ENCODE measurements at places on chromosomes 5 and 9. TPM values are rescaled to one million over a fixed set of nuclear protein-coding genes. Genes with fewer than 3 reads are reported as not detected.

- DNase-seq, result no peak
Measured at GRCh38 chr5:167245868-167246267, 1045.6 kb upstream of the WWC1 start.

DNA sequence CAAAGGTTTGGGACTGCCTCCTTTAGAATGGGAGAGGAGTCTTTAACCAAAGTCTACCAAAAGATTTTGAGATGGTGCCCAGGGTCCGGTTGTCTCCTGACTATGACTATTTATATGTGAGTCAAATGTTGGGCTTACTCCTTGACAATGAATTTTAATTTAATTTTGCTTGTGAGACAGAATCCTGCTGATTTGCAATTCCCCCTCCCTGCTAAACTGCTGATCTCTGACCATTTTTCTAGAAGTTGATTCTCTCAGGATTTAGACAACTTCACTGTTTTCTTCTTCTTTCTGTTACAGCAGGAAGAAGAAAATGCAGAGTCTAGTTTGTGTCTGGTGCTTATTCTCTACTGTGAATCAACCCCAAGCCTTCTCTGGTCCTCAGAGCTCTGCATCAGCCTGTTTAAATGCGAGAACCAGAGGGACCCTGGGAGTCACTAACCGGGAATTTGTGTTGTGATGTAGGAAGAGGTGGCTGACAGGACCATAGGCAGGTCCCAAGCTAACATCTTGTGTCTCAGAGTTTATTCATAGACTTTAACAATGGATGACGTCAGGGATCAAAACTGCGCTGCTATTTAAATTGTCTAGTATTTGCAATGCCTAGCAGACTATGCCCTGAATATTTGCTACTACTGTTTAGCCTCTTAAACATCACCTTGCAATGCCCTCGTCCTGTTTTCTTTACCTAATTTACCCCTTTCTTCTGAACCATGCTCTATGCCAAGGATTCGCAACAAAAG lies 124.0 kb upstream of the TAF11L2 start:
- DNase-seq, result no peak

- DNase-seq, result no peak
Measured at GRCh38 chr9:36396985-36397384, 3.1 kb downstream of the RNF38 start.

DNA sequence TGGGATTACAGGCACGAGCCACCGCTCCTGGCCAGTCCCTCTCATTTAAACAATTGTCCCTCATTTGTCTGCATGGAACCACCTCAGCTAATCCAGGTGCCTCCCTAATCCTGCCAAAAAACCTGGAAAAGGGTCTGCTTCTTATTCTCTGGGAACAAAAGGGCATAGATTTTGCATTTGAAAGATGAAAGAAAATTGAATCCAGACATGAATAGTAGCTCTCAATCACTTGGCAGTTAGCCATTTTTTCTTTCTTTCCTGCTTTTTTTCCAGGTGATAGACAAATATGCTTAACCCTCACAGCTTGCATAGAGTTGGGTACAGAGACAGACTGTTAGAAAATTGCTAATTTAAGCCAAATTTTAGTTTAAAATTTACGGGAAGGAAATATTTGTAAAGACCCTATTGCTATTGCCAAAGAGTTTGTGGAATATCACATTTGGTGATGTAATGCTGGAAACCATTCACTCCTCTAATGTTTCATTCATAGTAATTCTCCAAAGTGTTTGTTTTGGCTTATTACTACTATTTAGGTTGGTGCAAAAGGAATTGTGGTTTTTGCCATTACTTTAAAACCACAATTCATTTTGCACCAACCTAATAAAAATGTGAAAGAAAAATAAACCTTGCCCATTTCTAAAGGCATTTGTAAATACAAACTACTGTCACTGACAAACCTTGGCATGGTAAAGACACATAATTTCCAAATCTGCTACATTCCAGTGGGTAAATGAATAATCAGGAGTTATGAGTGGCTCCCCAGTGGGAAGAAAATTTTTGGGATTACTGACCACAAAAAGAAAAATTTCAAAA lies 80.5 kb upstream of the JAK2 start:
- no peak for DNase-seq

GRCh38 chr5:116142495-116142894 lies 57.7 kb downstream of the COMMD10 start:
- no peak for DNase-seq

DNA sequence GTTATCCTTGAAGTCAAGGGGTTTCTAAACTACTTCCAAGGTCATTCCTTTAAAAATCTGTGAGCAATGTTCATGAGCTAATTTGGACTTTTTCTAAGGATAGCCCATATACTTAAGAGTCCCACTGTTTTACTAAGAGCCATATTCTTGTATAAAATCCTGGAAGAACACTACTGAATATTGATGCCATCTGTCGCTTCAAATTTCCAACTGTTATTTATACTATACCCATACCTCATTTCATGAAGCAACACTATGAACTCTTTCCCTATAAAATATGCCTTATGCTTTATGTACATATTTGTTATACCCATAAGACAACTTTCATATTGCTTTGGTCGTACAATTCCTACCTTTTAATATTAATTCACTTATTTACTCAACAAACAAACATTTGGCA lies 12.4 kb upstream of the ANKRD55 start:
- no peak for DNase-seq

DNA sequence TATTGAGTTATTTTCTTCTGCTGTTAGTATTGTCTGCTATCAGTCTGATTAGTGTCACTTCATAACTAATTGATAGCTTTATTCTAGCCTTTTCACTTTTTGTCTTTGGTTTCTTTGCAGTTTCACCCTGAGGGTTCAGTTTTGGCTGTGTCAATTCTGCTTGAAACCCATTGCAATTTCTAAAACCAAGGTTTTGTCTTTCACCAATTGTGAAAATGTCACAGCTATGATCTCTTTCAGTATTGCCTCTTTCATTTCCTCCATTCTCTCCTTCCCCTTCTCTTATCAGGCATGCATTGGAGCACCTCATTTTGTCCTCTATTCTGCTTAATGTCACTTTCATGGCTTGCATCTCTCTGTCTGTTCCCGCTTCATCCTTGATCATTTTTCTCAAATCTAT lies 248.1 kb downstream of the YTHDC2 start:
- DNase-seq, result no peak

GRCh38 chr9:109251080-109251775 lies 69.6 kb downstream of the EPB41L4B start:
- no peak for DNase-seq

MEIKIN gene
- 1.7 TPM for total RNA-seq

PLPP7 gene
- 5.5 TPM for total RNA-seq

TXNDC8 gene
- total RNA-seq, result not detected

C5orf52 gene
- total RNA-seq, result not detected

EDIL3 gene
- 78.0 TPM for total RNA-seq
